ENCODE measurements at places on chromosomes 13 and 19.

GRCh38 chr19:33520048-33520643 is 1.4 kb downstream of the PEPD start:
- DNase-seq = no peak

DNA sequence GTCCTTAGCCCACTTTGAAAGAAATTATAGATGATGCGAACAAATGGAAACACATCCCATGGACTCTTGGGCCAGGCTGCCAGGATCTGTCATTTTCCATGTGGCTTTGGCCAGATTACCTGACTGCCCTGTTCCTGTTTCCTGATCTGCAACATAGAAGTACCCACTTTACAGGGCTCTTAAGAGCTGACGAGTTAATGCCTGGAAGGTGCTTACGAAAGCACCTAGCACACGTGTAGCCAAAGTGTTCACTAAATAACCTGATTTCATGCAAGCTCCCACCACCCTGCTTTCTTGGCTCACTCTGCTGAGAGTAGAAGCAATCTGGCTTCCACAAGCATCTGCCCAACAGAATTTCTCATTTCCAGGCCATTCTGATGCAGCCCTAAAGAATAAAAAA is 575.2 kb downstream of the MYO16 start:
- no peak for DNase-seq

DNA sequence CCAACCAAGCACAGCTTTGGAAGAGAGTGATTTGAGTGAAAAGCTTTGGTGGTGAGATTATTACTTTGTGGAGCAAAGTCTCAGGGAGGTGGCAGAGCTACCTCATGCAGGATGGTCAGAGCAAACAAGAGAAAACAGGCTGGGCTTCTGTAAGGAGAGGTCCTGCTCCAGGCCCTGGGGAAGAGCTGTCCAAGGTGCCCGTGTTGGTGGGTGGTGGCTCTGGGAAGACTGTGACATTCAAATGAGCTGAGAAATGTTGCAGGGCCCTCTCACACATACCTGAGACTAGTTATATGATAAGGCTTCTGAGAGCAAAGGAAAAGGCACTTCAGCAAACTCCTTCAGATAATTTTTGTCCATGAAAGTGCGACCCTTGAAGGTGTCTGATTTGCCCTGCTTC is 205.5 kb upstream of the SOX21 start:
- no peak for DNase-seq

GRCh38 chr13:36353001-36353400 is 6.8 kb upstream of the SPART start:
- no peak for DNase-seq

DNA sequence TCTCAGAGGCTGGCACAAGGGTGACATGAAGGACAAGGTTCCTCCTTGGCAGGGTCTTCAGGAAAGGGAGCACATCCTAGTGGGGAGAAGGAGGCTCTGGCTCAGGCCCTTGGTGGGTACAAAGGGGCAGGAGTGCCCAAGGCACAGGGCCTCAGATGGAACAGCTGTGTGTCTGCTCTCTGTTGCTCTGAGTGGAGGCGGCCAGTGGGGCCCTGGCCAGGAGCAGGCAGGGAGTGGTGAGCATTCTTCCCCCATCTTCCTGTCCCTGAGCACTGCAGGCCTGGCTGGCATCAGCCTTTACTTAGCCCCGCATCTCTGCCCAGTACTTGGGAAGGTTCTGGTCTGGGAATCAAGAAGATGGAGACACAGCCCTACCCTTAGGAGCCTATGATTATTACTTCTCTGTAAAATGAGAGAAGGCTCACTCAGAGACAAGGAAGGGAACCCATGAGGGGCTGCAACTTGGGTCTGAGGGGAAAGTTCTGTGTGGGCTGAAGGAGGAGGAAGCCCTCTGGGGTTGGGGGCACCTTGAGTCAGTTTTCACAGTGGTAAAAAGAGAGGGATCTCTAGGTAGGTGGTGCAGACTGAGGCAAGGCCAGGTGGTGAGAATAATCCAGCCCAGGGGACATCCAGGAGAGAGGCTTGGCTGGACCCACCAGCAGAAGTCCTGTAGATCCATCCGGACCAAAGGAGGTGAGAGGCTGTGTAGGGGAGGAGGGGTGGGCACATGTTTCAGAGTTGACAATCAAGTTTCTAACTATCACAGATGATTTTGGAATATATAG is 173.5 kb downstream of the TSHZ3 start:
- DNase-seq = no peak

GRCh38 chr13:99417201-99418102 is 83.8 kb upstream of the TM9SF2 start:
- DNase-seq = peak; percentile 9

GRCh38 chr19:47418692-47419029 is 666 bp downstream of the MEIS3 start:
- DNase-seq = no peak

- no peak for DNase-seq
These were observed 290.0 kb downstream of the MZT1 start for GRCh38 chr13:72437458-72437857.

- no peak for DNase-seq
These were observed 415.4 kb upstream of the PCDH20 start for GRCh38 chr13:61831026-61831425.

GRCh38 chr19:49559928-49560327 is 20.4 kb downstream of the NOSIP start:
- DNase-seq = no peak

DNA sequence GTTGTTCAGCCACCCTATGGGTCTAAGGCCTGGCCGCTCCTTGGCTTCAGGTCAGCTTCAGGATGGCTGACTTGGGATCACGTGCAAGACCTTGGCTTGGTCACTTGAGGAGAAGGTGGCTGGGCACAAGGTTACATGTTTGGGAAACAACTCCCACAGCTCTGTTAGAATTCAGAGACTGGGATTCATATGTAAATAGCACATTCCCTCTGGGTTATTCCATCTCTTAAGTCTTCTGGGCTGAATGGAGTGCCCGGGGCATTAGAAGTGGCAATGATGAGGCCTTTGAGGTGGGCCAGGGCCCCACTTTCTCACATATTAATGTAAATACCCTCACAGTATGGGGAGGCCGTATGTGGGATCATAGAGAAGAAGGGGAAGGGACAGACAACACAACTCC is 150.9 kb downstream of the EFNB2 start:
- DNase-seq = no peak

- DNase-seq = no peak
These were observed 2.2 kb downstream of the JOSD2 start for GRCh38 chr19:50508843-50509190.

DNA sequence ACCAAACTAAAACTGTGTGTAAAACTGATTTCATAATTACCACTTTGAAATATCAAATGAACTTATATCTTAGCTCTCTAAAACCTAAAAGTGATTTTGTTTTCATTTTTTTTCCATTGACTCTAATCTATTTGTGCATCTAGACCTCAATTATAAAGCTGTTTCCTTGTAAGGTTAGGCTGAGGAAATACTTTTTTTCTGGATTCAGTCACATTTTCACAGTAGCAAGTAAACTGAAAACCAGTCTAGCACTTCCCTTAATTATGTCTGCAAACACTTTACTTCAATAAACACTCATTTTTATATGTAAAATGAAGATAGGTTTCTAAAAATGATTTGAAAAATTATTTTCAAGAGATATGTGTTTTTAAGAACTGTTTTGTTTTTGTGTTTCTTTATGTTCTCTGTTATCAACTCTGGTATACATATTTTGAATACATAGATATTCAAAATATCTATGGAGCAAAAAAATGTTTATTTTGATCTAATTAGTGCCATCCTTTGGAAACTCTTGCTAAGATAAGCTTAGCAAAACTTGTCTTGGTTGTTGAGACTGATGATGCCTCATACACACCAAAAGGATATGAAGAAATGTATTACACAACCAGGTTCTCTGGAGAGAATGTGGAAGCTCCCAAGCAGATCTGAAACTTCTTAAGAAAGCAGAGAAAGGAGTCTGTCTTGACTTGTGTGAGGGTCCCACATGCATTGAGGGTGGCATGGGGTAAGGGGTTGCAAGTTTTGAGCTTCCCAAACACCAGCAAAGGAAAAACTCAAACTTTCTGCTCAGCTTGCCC is 1887.4 kb downstream of the PCDH9 start:
- no peak for DNase-seq

DNA sequence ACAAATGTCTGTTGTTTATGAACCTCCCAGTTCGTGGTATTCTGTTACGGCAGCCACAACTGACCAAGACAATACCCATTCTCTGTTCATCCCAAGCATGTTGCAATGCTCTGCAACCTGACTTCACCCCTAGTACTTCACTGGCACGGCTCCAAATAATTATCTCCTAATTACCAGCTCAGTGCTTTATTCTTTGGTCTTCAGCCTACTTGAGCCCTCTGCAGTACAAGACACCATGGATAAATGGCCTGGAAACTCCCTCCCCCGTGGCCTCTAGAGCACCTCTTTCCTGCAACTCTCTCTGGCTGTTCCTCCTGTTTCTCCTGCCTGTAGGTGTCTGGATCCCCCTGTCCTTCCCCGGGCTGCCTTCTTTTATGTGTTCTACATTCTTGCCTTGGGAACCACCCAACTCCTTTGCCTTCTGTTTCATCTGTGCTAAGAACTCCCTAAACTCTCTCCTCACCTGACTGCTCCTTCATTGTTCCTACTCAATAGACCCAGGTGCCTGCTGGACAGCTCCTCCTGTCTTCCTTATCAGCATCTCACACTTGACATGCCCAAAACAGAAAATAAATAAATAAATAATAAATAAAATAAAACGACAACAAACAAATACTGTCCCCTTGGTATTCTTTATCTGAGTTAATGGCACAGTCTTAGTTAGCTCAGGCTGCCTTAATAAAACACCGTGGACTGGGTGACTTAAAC is 200.4 kb upstream of the IPO5 start:
- no peak for DNase-seq

DNA sequence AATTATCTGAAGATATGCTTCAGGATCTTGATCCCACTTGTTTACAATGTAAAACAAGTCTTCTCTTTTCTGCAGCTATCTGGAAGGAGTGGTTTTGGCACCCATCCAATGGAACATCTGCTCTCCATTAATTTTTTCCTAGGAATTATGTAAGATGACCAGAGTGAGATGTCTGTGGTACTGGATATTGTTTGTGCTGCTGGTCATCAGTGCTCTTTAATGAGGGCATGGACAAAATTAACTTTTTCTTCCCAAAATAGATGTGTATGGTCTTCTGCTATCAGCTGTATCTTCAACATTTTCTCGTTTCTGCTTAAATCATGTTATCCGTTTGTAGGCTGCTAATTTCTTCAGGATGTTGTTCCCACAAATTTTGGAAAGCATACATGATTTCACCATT is 415.4 kb upstream of the KLHL1 start:
- DNase-seq = no peak

GRCh38 chr13:64007339-64007738 is 2591.7 kb upstream of the PCDH20 start:
- no peak for DNase-seq

GRCh38 chr19:50458396-50459066 is 17.8 kb upstream of the EMC10 start:
- DNase-seq = no peak

GRCh38 chr13:68666774-68667397 is 1436.8 kb upstream of the PCDH9 start:
- DNase-seq = no peak

- no peak for DNase-seq
These were observed 59.7 kb downstream of the SIPA1L3 start for GRCh38 chr19:37966662-37967231.

DNA sequence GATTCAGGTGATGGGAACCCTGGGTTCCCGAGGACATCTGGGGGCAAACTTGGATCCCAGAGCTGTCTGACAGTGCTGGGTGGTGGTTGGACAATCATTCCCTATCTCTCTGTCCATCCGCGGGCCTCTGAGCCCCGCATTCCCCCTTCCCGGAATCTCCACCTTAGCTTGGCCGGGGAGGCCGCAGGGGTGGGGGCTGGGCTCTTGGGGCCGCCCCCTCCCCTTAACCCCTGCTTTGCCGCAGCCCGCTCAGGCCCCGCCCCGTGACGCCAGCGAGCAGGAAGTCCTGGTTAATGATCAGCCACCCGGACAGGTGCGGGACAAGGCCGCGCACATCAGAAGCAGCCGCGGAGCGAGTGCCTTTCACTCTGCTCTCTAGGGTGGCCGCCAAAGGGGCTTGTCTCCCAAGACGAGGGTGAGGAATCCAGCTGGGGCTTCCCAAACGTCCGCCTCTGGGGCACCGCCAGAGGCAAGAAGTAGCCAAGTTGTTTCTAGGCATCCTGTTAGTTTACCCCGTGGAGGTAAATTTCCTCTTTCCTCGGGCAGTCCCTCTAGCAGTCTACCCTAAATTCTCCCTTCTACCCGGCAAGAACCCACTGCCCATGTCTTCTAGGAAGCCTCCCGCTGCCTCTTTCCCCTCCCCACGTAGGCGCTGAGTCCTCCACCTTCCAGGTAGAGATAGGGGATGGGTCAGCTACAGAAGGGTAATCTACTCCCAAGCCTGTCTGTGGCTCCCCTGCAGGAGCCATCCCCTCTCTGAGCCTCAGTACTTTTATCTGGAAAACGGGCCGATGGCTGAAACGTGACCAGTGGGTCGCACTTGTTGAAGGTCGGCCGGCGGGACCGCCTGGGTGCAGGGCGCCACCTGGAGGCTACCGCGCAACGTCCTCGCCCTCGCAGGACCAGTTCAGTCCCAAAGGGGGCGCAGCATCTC is 3.0 kb downstream of the IRF2BP1 start:
- no peak for DNase-seq

GRCh38 chr19:1213391-1214286 is 8.1 kb downstream of the STK11 start:
- DNase-seq = no peak

DNA sequence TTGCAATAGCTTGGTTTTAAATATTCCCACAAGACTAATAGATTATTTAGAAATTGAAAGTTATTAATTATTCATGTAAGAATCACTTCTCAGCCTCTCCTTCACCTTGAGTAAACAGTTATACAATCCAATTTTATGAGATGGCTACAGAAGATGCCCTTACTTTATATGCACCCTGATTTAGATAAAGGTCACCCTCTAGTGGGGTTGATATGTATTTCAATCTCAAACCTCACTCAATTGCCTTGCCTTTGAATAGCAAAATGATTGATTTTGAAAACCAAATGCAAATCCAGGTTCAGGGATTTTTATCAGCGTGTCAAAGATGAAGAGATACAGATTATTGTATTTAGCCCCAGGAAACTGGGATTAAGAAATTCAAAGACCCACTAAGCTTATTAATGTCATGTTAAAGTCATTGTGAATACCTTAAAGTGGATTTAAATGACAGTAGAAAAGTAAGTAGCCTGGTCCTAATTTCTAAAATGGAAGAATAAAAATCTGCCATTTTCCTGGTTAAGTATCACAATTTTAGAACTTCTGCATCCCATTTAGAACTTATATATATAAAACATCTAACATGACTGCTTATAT is 305.1 kb downstream of the ITGBL1 start:
- DNase-seq = peak; percentile 63

- no peak for DNase-seq
These were observed 919 bp downstream of the GTF3A start for GRCh38 chr13:27425158-27425917.

- DNase-seq = no peak
These were observed 52.7 kb downstream of the TRPM4 start for GRCh38 chr19:49210108-49210900.

GRCh38 chr13:41193469-41193868 is 900 bp downstream of the KBTBD7 start:
- no peak for DNase-seq

GRCh38 chr19:39014037-39014436 is 18.3 kb downstream of the FBXO27 start:
- DNase-seq = no peak

- DNase-seq = peak; percentile 45
These were observed 1566.5 kb upstream of the SLC10A2 start for GRCh38 chr13:104632736-104633135.

GRCh38 chr13:62087124-62087523 is 671.5 kb upstream of the PCDH20 start:
- DNase-seq = peak; percentile 24

GRCh38 chr13:39414339-39414738 is 188.7 kb downstream of the LHFPL6 start:
- no peak for DNase-seq

All from NCI-H1436 treated with DMSO at 0.1 percent for 48 hours (cell line).